ENCODE measurements at places on chromosomes 16 and 17.

DNA sequence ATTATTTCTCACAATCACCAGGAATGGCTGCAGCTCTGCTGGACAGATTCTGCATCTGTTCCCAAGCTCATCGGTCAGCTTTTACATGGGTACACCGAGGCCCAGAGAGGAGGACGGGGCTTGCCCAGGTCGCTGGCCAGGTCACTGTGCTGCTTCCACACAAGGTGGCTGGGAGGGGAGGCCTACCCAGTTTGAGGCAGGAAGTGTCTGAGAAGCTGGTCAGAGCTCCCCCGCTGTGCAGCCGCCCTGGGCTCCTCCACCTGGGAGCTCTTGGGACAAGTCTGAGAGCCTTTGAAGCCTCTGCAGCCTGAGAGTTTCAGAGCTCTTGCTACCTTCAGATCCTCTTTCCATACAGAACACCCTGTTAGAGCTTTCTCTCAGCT lies 143.3 kb downstream of the CLEC16A start:
- DNase-seq, result no peak

DNA sequence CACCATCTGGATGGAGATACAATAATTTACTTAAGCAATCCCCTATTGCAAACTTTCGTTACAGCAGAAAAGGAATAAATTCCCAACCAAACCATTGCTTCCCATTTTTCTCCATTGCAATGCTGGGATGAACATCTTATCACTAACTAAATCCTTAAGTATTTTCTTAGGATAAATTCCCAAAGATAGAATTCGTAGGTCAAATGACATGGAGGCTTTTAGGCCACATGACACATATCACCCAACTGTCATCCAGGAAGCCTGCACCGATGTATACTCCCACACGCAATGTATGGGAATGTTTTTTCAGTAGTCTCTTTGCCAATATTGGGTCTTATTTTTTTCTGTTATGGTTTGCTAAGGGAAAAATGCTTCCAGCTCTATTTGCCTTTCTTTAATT lies 1.6 kb upstream of the TLCD2 start:
- no peak for DNase-seq

DNA sequence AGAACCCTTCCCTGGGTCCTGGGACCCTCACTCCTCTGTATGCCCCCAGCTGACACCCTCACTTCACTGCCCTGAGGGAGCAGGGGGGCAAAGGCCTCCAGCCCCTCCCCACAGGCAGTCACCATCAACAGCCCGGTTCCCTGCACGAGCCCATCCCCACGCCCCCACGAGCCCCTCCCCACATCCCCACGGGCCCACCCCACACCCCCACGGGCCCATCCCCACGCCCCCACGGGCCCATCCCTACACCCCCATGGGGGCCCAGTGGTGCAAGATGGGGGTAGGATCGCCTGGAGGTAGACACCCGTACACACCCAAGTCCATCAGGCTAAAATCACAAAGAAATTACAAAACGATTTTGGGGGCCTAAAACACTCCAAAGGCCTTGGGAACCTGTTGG lies 42.3 kb downstream of the LMF1 start:
- DNase-seq, result no peak

DNA sequence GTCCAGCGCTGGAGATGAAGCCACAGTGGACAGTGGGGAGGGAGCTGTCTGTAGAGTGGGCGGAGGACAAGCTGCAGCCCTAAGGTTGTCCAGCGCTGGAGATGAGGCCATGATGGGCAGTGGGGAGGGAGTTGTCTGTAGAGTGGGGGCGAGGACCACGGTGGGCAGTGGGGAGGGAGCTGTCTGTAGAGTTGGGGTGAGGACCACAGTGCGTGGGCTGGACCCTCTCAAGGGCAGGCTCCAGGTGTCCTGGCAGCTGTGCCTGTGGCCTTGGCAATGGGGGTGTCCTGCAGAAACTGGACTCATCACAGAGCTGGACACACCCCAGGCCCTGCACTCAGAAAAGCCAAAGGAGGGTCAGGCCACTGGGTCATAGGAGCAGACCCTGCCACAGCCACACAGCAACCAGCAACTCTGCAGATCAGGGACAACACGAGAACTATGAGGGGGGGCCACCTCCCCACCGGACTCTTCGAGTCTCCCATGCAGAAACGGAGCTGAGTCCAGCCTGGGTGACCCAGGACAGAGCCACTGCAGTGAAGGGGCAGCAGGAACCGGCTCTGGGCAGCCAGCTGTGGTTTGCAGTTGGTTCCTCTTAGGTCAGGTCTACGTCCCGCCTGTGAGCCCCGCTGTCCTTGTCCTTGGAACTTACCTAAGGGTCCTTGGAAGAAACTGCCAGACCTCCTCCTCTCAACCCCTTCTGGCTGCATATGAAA lies 33.4 kb upstream of the CBFA2T3 start:
- no peak for DNase-seq

Measured in cerebellum (tissue), 4 donors.